Neural cell (in vitro differentiated cells): ENCODE measurements at places on chromosomes 13 and 19. TPM values are rescaled to one million over a fixed set of nuclear protein-coding genes. Genes with fewer than 3 reads are reported as not detected.

The CKAP2 gene
- 15.9 and 19.1 TPM in 2 replicates for polyA plus RNA-seq

The GZMM gene
- 0.38 and 0.72 TPM in 2 replicates for polyA plus RNA-seq

The URAD gene
- polyA plus RNA-seq, result not detected in 2 replicates

The CD79A gene
- 0.40 TPM in 1 of 2 replicates, not detected in the other for polyA plus RNA-seq

The TMIGD2 gene
- polyA plus RNA-seq, result not detected in 2 replicates
